ENCODE measurements at places on chromosomes 7 and 10.
A peak's percentile ranks its signal among the peaks of the same experiment; 100 is the strongest.

DNA sequence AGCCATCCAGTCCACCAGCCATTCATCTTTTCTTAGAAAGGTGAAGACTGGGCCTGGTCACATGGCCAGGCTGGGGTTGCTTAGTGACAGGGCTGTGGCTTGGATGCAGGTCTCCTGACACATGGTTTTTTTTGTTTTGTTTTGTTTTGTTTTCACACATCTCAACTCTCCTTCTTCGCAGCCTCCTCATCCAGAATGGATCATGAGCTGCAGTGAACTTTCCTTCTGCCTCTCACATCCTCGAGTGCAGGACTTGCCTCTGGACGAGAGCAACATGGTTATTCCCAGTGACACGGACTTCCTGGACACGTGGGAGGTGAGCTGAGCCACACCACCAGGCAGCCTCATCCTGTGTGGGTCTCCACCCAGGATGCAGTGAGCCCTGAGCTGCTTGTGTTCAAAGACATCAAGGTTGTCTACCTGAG is 9.5 kb downstream of the AKR1E2 start:
- no peak for DNase-seq

DNA sequence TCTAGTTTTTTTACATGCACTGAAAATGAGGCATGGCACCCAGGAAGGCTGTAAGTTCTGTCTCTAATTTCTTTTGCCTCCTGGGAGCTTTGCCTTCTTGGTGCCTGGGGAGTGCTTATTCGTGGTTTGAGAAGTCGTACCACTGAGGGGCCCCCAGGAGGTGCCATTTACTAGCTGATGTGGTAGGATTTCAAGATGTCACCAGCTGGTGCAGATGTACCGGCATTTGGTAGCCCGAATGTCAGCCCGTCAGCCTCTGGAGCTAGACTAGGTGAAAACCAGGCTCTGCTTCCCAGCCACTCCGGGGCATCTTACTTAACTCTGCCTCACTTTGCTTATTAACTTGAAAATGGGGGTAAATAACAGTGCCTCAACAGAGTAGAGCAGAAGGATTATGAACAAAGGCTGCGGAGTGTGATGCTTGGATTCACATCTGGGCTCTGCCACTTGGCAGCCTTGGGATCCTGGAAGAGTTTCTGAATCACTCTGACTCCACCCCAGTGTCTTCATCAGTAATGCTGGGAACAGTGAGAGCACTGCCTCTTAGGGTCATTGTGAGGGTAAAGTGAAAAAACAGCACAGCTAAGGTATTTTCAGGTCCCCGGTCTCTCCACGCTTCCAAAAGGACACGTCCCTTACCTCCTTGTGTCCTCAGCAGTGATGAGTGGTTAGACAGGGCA is 31.4 kb upstream of the BTBD16 start:
- no peak for DNase-seq

DNA sequence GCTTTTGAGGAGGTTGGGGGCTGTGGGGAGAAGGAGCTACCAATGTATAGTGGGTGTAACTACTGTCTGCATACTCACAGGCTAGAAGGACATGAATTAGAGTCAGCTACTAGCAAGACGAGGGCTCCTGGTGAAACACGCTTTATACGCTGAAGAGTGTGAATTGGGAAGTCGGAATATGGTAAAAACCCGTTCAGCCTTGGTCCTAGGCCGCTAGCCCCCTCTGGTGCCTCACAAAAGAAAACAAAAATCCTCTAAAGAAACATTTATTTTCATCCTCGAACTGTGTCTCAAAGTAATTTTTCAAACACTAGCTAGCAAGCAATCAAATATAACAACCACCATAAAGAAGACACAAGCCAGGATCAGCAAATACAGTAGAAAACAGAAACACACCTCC is 338.1 kb upstream of the SEMA3C start:
- DNase-seq = no peak

- no peak for DNase-seq
Measured at GRCh38 chr7:139571190-139571589, 47.7 kb downstream of the CLEC2L start.

- DNase-seq = no peak
Measured at GRCh38 chr10:271201-271600, 135.9 kb downstream of the ZMYND11 start.

GRCh38 chr10:35063837-35064454 is 26.2 kb downstream of the CUL2 start:
- DNase-seq = no peak

DNA sequence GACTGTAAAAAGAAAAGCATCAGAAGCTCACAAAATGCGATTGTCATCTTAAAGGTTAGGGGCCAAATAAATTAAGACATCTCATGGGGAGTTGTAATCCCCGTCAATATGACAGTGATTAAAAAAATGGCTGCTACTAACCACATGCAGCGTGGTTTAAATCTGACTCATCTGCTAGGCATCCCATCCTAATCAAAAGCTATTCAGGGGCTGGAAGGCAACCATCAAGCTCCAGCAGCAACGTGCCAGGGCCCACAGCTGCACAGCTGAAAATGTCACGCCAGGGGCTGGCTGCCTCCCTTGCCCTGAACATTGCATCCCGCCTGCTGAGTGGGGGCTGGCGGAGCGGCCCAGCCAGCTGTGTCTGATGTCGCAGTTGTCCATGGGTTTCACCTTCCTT is 66.3 kb upstream of the FRMD4A start:
- no peak for DNase-seq

- no peak for DNase-seq
Measured at GRCh38 chr7:17009007-17009719, 127.4 kb upstream of the AGR3 start.

DNA sequence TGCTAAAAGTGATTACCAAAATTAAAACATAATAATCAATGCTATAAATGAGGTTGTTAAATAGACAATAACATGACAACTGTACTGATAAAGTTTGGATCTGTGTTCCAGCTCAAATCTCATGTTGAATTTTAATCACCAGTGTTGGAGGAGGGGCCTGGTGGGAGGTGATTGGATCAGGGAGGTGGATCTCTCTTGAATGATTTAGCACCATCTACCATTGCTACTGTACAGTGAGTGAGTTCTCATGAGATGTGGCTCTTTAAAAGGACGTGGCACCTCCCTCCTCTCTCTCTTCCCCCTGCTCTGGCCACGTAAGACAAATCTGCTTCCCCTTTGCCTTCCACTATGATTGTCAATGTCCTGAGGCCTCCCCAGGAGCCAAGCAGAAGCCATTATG is 77.5 kb downstream of the HTR5A start:
- DNase-seq = no peak

- peak; percentile 66 for DNase-seq
Measured at GRCh38 chr10:31101123-31101522, 69.5 kb upstream of the ZNF438 start.

DNA sequence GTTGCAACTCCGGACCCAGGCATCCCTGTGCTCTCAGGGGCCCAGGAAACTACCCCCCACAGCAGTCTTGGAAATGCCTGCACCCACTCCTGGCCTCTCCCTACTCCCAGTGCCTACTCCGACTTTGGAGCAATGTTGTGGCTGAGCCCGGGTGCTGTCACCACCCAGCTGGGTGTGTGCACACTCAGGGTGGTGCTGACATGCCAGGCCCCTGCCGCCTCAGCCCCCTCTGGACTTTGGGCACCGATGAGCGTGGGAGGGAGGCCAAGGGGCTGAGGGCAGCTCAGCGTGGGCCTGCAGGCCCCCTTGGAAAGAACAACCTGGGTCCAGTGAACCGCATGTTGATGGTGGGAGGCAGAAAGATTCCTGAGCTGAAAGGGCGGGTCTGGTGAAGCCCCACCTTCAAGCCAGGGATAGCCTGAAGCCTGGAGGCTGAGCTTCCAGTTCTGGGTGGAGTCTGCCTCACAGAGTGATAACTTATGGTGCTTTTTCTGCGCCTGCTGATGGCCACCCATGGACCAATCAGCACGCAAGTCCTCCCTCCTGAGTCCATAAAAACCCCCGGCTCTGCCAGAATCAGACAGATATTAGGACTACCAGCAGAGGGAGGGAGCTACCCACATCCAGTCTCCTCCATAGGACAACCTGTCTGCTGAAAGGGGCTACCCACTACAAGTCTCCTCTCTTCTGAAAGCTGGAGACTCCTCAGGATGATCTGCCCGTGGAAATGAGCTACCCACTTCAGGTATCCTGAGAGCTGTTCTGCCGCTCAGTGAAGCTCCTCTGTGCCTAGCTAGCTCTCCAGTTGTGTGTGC is 380.4 kb upstream of the SORCS1 start:
- DNase-seq = no peak

DNA sequence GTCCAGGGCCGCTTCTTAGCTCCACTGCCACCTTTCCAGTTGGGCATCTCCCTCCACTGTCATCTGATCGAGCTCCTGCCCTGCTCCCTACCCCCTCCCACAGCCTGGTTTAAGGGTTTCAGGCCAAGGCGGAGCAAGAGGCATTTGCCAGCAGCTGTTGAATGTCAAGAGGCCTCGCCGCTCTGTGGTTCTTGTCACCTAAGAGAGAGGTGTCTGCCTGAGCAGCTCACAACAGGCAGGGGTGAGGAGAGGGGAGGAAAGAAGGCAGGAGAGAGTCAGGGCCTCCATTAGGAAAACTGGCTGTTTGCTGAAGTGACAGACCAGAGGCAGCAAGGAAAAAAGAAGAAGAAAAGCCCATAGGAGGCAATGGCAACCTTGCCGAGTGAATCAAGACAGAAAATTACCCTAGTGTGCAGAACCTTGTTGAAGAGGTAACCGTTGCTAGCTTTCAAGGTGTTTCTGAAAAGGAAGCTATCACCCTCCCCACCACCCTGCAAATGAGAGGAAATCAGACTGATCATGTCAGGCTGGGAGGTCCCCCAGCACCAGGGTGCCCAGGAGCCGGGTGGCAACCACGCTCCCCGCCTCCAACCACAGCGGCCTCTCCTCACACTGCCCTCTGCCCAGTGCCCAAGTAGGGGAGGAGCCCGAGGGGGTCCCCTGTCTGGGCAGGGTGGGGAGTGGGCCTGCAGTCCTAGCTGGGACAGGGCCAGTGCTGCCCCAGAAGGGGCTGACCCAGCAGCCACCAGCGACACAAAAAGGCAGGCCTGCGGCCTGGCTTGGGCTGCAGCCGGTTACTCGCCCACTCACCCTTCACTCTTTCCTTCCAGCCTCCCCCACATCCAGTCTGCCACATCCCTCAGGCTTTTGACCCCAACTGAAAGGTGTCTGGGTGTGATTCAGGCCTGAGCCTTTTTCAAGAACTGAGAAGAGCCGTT is 7.1 kb downstream of the GATA3 start:
- peak; percentile 81 for DNase-seq

- no peak for DNase-seq
Measured at GRCh38 chr7:41738806-41739205, 35.9 kb upstream of the INHBA start.

DNA sequence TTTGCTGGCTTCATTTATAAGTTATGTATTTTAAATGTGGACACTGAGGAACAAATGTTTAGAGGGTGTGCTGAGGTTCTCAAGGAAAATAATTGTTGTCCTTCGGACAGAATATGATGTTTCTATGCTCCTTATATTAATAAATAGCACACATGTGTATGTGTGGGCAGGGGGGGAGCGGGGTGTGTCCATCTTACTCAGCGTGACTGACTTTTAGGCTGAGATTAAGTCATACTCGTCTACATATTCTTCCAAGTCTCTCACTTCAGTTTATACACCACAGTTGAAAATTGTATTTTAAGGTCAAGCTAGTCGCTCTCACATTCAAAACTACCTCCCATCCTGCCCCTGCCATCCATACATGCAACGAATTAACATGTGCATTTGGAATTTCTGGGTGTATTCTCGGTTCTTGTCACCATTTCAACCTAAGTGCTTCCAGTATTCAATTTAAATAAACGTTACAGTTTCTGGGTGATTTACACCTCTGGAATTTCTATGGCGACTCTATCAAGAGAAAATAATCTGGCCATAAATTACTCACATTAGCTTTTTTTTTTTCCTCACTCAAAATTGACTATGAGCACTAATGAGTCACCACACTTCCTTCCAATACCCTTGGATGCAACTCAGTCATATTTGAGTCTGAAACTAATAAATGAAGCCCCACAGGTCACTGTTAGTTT is 3.3 kb downstream of the PCDH15 start:
- DNase-seq = no peak

DNA sequence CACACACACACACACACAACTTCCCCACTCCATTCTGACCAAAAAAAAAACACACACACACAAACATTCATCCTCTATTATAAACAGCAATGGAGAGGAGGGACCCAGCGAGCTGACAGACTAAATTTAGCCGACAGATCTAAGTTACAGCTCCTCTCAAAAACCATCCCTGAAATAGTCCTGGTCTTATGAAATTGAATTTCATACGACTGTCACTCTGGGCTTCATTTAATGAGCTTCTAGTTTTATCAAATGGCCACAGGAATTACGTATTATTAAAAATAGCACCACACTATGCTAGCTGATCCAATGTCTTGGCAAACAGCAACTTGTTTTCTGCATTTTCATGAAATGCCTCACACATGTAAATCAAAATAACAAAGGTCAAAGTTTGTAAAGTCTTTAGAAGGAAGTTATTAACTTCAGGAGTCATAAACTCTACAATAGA is 131.3 kb upstream of the ASAH2 start:
- no peak for DNase-seq

GRCh38 chr7:94173436-94173835 is 169.3 kb upstream of the BET1 start:
- no peak for DNase-seq

GRCh38 chr7:64630496-64630895 is 35.4 kb upstream of the ZNF107 start:
- DNase-seq = no peak

All from activated CD8-positive, alpha-beta memory T cell treated with anti-CD3 and anti-CD28 coated beads, Interleukin-2, amount 50 U/mL, for 48 hours (primary cell).